NCI-H1417 (cell line): ENCODE measurements at places on chromosomes 2 and 18.

- DNase-seq: no peak
These were observed 139.2 kb downstream of the UBR3 start for GRCh38 chr2:169966454-169966853.

DNA sequence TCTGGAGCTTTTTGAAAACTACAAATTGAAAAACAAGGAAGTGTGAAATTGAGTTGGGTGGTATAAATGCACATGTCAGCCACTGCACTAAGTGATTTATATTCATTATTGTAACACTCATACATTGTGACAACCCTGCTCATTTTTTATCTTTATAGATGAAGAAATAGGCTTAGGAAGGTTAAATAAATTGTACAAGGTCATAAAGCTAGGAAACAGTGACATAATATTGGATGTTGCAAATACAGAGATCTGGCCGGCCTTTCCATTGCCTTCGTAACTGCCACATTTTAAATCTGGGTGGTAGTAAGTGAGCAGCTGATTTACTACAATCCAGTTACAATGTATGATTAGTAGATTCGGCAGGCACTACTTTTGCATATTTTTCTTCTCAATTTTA lies 76.6 kb upstream of the LPIN2 start:
- no peak for DNase-seq

DNA sequence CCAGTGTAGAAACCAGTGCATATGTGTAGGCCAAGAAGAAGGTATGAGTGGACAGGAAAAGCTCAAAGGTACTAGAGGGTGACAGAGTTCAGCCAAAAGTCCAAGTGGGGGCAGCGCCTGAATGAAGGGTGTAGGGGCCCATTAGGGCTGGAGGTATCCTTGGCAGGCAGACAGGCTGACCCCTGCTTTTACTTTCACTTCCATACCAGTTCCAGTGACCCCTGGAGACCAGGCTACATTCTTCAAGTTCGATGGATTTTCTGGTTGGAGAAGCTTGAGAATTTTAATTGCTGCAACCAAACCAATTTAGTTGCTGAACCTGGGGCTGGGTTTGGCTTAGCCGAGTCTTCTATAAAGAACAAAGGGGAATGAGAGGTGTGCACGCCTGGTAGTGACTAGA lies 42.3 kb upstream of the MRPL33 start:
- DNase-seq: no peak

DNA sequence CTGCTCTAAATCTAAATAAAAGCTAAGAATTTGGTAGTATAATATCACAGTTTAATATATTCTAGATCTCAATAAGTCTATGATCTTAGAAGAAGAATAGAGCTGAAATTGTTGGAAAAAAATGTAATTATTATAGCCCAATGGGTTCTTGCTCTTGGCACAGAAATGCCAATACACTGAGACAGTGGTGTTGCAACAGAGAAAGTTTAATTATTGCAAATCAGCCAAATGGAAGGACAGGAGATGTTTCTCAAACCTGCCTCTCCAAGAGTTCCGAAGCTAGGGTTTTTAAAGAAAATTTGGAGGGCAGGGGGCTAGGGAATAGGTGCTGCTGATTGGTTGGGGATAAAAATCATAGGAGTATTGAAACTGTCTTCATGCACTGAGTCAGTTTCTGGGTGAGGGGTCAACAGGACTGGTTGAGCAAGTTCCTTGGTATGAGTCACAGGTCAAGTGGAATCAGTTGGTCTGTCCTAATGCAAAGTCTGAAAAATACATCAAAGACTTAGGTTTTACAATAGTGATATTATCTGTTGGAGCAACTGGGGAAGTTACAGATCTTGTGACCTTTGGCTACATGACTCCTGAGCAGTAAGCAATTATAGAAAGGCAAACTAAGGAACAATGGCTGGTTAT lies 228.6 kb downstream of the CD226 start:
- DNase-seq: no peak

DNA sequence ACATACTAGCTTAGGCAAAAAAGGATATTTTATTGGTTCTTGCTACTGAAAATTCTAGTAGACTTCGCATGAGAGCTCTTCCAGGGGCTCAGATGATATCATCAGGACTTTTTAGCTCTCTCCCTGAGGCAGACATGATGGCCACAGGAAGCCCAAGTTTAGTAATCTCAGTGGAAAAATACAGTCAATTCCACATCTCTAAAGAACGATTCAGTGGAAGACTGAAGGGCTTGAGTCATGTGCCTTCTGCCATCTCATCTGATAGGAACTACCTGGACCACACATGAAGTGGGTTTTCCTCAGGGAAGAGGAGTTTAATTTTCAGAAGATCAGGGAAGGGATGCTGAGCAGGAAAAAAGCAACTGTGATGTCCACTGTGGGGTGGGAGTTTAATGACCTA lies 117.3 kb downstream of the TTC27 start:
- DNase-seq: no peak

GRCh38 chr2:37855283-37856041 lies 69.6 kb upstream of the RMDN2 start:
- no peak for DNase-seq

GRCh38 chr18:62368100-62368499 lies 43.0 kb downstream of the TNFRSF11A start:
- no peak for DNase-seq

DNA sequence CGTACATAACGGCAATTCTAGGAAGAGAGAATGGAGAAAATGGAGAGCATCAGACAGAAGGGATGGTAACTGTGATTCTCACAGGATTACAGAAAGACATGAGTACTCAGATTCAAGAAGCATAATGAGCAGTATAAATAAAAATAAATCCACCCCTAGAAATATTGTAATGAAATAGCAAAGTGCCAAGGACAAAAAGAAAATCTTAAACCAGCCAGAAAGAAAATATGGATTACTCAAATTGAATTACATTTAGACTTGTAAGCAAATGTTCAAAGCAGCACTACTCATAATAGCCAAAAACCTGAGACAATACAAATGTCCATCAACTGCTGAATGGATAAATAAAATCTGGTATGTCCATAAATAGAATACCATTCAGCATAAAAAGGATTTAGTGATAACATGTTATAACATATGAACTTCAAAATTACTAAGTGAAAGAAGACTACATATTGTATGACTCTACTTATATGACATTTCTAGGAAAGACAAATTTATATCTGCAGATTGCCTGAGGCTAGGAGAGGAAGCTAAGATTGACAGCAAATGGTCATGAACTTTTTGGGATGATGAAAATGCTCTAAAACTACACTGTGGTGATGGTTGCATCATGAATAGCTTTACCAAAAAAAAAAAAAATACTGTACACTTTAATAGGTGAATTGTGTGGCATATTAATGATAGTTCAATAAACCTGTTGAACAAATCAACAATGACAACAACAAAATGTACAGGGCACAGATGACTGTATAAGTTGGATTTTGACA lies 63.4 kb upstream of the SPTBN1 start:
- DNase-seq: no peak

- DNase-seq: no peak
These were observed 34.7 kb downstream of the UNC80 start for GRCh38 chr2:209806318-209806717.

GRCh38 chr2:118921646-118922045 lies 20.3 kb upstream of the MARCO start:
- no peak for DNase-seq

GRCh38 chr2:46964835-46965560 lies 49.4 kb upstream of the MCFD2 start:
- DNase-seq: no peak

DNA sequence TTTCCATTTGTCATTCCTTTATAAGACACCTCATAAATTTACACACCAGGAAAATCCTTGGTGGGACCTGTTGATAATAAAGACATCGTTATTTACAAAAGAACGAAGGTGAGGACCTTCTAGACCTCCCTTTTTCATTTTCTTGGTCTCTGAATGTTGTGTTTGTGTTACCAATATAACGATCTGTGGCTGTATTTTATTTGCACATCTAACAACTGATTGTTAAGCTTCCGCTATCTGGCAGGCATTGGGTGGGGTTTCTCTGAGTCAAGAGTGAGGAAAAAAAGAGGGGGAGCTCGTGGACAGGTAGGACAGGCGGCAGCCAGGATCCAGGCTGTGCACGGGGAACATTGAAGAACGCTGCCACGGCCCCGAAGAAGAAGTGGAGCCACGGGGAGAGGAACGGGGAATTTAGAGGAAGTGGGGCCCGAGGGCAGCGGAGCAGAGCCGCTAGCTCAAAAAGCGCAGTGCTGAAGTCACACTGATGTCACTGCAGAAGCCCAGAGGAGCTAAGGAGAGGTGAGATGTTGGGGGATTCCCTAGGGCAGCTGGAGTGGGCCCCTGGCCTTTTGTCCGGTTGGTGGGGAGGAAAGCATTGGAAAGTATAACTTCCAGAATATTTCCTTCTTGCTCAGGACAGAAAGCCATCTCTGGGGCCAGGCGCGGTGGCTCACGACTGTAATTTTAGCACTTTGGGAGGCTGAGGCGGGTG lies 20.9 kb upstream of the DNMT3A start:
- DNase-seq: peak; percentile 81

- DNase-seq: no peak
These were observed 103.5 kb upstream of the PPP1CB start for GRCh38 chr2:28648147-28648546.

- DNase-seq: no peak
These were observed 54.7 kb downstream of the KCTD18 start for GRCh38 chr2:200454927-200455801.

GRCh38 chr18:74590671-74591070 lies 7.0 kb upstream of the ZNF407 start:
- no peak for DNase-seq
